ENCODE measurements at places on chromosomes 4 and X.

DNA sequence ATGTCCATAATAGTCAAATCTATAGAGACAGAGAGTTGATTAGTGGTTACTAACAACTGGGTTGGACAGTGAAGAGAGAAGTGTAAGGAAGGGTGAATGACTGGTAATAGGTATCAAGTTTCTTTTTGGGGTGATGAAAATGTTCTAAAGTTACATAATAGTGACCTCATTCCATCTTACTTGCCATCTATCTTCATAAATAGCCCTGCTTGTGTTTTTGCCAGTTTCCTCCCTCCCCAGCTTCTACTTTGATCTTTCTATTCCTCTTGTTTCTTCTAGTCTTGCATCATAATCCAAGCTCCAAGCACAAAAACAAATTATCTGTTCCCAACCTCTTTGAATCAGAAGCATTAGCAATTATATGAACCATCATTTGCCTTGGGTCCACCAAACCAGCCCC, 40.2 kb upstream of the TET2 start:
- DNase-seq, result no peak

- DNase-seq, result no peak
Observed at GRCh38 chrX:73836956-73837477, 274.0 kb downstream of the CHIC1 start.

- no peak for DNase-seq
Observed at GRCh38 chr4:40185830-40186664, 10.8 kb upstream of the RHOH start.

GRCh38 chr4:152172146-152172545, 363.7 kb downstream of the FBXW7 start:
- no peak for DNase-seq

GRCh38 chrX:26138274-26138673, at the start of gene MAGEB18:
MAGEB18 (plus strand) TSS chrX:26138343; CDS start chrX:26138986, 643 bp downstream.
- DNase-seq, result no peak

DNA sequence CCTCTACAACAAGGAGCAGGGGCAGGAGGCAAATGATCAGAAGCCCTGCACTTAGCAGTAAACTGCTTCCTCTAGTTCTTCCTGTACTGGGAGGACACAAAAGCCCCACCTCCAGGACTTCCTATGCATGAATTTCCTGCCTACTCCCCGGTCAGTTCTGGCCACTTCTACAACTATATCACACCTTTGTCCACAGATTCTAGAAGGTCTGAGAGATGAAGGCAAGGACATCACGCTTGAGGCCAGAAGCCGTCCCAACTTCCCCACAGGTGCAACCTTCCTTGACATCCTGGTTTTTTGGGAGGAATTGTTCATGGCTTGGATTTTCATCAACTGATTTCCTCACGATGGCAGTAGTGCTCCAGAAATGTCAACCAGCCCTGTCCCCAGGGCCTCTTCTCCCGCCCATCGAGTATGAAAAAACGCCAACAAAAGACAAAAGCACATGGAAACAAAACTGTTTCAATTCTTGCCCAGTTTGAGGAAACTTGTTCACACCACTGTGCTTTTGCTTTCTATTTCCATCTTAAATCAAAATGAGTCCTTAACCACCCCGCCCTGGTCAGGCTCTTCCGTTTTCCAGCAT, 206.5 kb upstream of the STK26 start:
- DNase-seq, result no peak

GRCh38 chrX:65871671-65872311, 168.1 kb downstream of the VSIG4 start:
- DNase-seq, result no peak

- no peak for DNase-seq
Observed at GRCh38 chrX:96204928-96205327, 479.7 kb upstream of the DIAPH2 start.

- no peak for DNase-seq
Observed at GRCh38 chrX:9221781-9222180, 187.9 kb upstream of the FAM9B start.

DNA sequence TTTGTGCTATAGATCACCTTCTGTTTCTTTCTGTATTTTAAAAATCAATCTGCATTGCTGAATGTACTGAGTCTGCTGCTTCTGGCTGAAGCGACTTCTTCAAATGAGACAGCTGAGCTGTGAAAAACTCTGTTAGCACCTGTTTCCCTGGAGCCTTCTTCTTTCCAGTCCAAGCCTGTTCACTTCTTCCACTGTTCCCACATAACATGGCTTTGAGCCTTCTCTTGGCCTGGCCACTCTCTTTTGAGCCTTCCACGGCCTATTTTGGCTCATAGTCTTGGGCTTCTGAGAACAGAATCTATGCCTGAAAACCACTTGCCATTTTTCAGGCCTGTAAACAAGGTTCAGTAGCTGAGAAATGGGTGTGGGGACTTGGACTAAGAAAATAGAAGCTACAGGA, 132.9 kb upstream of the IGFBP7 start:
- DNase-seq, result no peak

- no peak for DNase-seq
Observed at GRCh38 chrX:77167993-77168392, 279.2 kb upstream of the FGF16 start.

DNA sequence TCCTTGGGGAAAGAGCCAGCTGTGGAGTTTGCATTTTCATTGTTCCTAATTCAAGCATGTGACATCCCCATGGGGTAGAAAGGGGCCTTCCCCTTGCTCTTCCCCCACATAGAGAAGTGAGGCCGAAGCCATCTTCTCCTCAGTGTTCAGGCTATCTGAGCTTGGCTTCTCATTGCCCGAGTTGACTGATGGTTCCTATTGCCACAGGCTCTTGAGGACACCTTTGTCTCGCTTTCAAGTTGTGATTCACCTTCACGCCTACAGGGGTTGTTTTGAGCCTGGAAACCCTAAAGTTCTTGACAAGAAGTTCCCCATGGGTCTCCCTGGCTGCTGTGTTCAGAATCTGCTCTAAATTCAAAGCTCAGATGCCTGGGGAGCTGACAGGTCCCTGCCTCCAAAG, 25.0 kb downstream of the CCNQ start:
- DNase-seq, result no peak

- DNase-seq, result no peak
Observed at GRCh38 chr4:31715302-31715701, 995.1 kb downstream of the PCDH7 start.

- no peak for DNase-seq
Observed at GRCh38 chr4:55051532-55051931, 73.9 kb downstream of the KDR start.
